Lung (tissue), 17 donors: ENCODE measurements at places on chromosomes 11 and 22. TPM values are rescaled to one million over a fixed set of nuclear protein-coding genes. Genes with fewer than 3 reads are reported as not detected.
A peak's percentile ranks its signal among the peaks of the same experiment; 100 is the strongest.

Gene BDNF
- total RNA-seq, result 1.4 TPM

Gene TMA7B
- total RNA-seq, result 0.31 TPM

Gene RAB3IL1
- total RNA-seq, result 10.9 TPM

Gene MPPED1
- total RNA-seq, result not detected

Gene OR10G6
- not detected for total RNA-seq

DNA sequence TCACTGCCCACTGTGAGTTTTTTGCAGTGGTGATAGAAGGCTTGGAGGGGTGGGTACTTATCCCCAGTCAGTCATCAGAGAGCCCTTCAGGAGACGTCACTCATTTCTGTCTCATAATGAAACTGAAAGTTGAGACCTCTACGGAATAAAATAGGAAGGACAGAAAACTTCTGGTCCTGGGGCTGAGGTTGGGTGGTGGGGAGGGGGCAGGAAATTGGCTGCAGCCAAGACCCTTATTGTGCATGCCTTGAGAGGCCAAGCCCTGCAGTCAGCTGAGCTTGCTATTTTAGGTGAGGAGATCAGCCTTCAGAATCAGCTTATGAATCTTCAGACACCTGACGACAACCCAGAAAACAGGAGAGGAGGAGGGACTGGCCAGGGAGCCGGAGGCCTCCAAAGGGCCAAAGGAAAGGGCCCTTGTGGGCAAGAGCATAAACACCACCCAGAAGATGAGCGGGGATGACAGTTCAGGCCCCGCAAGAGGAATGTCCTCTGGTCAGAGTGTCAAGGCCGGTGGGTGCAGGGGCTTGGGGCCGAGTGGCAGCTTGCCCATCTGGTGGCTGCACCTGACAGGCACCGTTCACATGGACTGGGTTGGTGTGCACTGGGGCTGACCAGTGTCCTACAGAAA, 17.9 kb upstream of the ADA2 start:
- peak; percentile 38 for DNase-seq

Gene C11orf86
- not detected for total RNA-seq

Gene ZNF202
- total RNA-seq, result 10.8 TPM

- no peak for DNase-seq
These were observed 116.0 kb upstream of the ANO1 start for GRCh38 chr11:69962152-69962551.

Gene ANKK1
- 0.77 TPM for total RNA-seq

GRCh38 chr11:2301631-2302305, at the start of the genes C11orf21 and TSPAN32:
Gene C11orf21 (minus strand): TSS chr11:2301918. CDS start chr11:2301808, 110 bp downstream.
Gene TSPAN32 (plus strand): TSS chr11:2302013. CDS start chr11:2302150, 137 bp downstream.
- DNase-seq, result no peak

- DNase-seq, result no peak
These were observed 1248.0 kb upstream of the CNTN5 start for GRCh38 chr11:97772705-97773104.

DNA sequence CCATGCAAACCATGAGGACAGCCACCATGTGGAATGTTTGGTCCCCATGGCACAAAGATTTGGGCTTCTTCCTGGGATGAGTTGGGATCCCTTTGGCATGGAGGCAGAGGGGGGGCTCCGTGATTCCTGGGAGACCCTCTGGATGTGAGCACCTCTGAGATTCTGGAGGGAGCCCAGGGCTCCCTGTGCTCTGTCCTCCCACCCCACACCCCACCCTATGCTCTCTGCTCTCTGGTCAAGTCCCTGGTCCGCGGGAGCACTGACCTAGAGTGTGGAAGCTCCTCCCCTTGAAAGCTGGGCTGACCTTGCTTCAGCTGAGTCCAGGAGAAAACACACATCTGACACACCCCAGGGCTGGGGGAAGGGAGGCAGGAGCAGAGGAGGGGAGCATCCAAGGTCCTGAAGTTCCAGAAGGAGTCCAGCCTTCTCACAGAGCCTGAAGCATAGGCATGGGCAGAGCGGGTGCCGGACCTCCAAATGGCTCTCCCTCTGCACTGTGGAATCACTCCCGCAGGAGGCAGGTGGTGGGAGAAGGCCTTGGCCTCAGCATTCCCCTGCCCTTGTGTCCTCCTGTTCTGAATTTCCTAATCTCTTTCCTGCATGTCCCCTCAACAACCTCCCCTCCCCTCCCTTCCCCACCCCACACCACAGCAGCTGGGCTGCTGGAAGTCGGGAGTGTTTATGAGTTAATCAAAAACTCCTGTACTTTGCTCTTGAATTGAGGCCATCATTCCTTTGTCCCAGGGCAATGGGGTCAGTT, 25.7 kb upstream of the OAF start:
- DNase-seq, result peak; percentile 76

DNA sequence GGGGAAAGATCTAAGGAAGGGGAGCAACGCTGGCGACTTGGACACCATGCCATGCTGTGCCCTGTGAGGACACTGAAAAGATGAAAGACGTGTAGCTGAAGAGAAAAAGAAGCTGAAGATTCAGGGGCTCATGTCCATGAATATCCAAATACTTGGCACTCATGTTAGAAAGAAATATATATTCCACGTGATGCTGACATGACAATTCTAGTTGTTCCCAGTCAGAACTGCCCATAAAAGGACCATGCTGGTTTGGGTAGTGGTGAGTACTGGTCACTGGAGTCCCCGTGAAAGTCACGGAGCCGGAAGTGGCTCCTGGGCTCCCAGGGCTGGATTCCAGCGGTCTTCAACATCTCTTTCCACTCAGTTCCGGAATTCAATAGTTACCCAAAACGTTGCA, 9.9 kb downstream of the MS4A15 start:
- no peak for DNase-seq

GRCh38 chr22:50710886-50711285, 27.1 kb upstream of the ACR start:
- DNase-seq, result no peak

- DNase-seq, result no peak
These were observed 78.8 kb downstream of the LARGE1 start for GRCh38 chr22:33841281-33842005.

DNA sequence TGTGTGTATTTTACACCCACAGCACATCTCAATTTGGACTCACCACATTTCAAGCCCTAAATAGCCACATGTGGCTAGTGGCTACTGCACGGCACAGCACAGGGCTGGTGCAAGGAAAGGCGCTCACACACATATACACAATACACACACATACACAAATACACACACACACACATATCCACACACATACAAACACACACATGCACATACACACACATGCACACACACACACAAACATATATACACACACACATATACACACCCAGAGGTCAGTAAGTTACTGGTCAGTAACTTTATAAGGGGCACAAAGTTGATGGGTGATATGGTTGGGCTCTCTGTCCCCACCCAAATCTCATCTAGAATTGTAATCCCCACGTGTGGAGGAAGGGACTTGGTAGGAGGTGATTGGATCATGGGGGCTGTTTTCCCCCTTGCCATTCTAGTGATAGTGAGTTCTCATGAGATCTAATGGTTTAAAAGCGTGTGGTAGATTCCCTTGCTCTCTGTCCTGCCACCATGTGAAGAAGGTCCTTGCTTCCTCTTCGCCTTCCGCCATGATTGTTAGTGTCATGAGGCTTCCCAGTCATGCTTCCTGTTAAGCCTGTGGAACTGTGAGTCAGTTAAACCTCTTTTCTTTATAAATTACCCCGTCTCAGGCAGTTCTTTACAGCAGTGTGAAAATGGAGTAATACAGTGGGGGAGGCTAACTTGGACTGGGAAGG, 37.6 kb upstream of the DKK3 start:
- DNase-seq, result no peak

DNA sequence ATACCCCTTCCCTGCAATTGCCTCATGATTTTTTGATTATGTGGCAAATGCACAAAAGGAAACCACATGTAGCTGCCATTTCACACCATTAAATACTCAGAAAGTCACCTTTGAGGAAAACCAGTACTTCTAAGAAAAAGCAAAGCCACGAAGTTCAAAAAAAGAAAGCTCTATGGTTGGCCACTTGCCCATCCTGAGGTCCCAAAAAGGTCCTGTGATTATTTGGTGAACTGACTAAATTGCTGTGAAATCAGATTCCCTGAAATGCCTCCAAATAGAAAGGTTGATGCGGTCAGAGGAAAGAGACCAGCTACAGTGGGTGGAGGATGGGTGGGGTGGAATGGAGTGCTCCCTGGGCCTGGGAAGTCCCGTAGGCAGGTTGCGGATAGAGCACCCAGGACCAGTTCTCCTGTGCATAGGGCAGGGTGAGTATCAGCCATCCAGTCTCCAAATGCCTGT, 26.9 kb downstream of the MRPL16 start:
- no peak for DNase-seq

Gene PISD
- total RNA-seq, result 94.6 TPM
